ENCODE measurements at places on chromosomes 2 and 18.

DNA sequence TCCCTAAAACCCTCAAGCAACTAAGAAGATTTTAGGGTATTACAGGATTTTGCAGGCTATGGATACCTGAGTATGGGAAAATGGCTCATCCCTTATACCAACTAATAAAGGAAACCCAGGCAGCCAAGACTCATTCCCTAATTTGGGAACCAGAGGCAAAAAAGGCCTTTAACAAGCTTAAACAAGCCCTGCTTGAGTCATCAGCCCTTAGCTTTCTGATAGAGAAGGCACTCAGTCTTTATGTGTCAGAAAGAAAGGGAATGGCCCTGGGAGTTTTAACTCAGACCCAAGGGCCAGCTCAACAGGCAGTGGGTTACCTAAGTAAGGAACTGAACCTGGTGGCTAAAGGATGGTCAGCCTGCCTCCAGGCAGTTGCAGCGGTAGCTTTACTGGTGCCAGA lies 96.9 kb upstream of the RMP24 start:
- DNase-seq = no peak

DNA sequence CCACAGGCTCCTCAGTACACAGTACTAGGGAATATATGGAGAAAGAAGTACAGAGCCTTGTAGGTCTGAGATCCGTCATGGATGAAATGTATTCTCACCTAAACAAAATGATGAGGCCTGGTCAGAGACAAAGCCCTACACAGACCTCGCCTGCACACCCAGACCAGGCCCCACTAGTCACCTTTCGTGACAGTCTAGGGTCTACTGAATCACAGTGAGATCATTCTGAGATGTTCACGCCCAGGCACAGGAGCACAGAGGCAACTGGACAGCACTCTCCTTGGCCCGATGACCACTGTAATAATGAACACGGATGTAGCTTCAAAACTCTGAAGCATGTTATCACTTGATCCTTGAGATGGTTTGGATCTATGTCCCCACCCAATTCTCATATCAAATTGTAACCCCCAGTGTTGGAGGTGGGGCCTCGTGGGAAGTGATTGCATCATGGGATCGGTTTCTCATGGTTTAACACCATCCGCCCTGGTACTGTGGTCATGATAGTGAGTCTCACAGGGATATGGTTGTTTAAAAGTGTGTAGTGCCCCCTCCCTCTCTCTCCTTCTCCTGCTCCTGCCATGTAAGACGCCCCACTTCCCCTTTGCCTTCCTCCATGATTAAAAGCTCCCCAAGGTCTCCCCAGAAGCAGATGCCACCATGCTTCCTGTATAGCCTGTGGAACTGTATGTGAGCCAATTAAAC lies 15.1 kb downstream of the DOCK10 start:
- DNase-seq = no peak

GRCh38 chr2:198385326-198385725 lies 580.9 kb downstream of the PLCL1 start:
- no peak for DNase-seq

DNA sequence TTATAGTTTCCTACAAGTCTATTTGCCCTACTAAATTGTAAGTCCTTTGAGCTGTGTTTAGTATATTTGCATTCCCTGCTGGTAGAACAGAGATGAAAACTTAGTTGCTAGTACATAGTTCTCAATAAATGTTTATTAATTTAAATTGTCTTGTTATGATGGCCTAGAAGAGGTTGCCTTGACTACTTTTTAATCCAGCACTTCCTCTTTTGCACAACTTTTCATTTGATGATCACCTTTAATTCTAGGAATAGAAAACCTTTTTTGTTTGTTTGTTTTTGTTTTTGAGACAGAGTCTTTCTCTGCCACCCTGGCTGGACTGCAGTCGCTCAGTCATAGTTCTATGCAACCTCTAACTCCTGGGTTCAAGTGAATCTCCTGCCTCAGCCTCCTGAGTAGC lies 6.7 kb downstream of the CFAP36 start:
- no peak for DNase-seq

DNA sequence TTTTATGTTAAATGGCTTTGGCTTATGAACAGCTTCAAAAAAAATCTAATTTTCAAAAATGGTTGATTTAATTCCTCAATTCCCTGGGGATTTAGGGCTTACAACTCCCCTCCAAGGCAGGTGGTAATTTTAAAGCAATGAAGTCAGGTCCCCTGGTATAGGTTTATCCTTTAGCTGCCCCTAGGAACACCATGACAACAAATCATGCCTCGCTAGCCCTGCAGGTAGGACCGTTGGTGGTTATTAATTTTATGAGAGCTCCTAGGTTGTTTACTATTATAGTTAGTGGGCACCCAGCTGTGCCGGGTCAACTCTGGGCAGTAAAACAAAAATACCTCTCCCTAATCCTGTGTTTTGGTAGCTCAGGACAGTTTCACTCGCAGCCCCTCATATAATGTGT lies 26.2 kb upstream of the MBOAT2 start:
- DNase-seq = no peak
